ENCODE measurements at places on chromosomes 3 and 15.
A peak's percentile ranks its signal among the peaks of the same experiment; 100 is the strongest.

GRCh38 chr3:27467545-27467944 is 16.6 kb downstream of the SLC4A7 start:
- DNase-seq, result no peak

- DNase-seq, result no peak
These were observed 232.8 kb downstream of the CLSTN2 start for GRCh38 chr3:140167600-140168281.

DNA sequence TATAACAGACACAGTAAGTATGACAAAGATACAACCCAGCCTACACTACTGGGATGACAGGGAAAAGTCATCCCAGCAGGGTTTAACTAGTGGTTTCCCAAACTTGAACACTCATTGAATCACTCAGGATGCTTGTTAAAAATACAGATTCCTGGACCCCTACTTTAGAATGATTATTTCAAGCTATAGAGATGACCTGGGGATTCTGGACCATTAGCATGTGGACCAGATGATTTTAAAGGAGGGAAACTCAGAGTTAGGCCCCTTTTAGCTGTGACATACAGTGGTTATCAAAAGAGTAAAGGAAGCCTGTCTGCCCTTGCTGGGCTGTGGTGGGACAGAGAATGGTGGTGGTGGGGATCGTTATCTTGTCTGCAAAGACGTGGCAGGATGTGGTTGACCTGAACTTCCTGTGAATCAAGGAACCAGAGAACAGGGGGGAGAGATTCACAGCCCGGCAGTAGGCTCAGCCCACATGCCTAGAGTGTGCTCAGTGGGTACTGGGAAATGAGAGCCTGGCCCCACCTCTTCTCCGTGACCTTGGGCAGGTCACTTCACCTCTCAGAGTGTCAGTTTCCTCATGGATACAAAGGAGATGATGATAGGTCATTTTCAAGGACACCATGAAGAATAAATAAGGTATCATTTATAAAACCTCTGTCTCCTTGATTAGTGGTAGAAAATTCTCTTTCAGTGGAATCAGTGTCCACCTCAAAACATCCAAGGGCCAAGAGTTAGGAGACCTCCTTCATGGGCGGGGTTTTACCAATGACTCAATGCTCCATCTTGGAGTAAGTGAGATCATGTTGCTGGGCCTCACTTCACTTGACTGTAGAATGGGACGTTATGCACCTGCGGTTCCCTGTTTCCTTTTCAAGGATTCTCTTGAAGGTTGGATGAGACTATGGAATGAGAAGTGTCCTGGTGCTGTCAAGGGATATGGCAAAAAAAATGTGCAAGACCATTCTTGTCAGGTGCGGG is 306.5 kb downstream of the RPLP1 start:
- peak; percentile 75 for DNase-seq

DNA sequence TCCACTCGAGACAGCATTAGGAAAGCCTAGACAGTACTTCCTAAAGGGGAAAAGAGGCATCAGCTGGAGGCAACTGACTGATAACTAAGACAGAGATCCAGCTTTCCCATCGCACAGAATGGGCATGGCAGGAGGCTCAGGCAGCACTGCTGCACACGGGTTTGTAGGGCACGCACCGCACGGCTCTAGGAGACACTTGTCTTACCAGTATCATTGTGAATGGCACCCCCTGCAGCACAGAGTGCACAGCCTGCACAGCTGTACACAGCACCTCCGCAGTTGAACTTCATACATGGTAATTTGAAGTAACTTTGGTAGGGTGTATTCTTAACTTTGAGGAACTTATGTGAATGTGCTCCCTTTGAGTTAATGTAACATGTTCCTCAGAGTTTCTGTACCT is 281.6 kb downstream of the PLCL2 start:
- DNase-seq, result no peak

DNA sequence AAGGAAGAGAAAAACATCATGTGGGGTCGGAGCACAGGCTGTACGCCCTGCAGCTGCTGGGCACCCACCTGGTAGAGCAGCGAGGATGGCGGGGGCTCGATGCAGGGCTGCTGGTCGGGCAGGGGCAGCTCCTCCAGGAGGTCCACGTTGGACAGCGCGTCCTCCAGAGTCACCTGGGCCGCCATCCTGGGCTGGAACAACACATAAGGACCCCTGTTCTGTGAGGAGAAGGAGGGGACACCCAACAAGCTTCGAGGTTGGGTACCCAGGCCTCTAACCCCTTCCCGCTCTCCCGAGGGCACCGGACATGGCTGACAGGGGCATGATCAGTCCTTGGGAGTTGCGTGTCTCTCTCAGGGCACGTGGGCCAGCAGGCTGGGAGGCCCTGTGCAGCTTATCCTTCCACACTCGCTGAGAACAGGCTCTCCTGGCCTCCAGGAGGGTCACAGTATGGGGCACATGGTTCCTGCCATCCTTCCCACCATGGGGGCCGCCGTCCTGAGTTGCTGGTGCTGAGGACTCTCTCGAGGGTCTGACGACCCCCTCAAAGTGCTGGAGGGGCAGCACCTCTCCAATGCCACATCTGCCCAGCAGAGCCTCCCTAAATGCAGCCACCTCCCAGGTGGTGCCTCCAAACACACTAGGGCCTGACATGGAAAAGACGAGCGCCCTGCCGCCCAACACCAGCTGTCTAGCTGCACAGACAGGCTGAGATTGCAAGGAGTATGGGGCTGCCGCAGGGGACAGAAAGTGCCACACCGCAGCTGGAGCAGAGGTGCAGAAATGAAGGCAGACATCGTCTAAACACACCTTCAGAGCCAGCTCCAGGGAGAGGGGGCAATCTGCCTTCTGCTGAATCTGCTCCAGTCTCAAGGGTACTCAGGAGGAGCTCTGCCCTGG is 32.8 kb downstream of the CYFIP1 start:
- DNase-seq, result no peak

GRCh38 chr15:40358471-40359353 is 693 bp downstream of the DISP2 start:
- DNase-seq, result no peak
